Hair follicular keratinocyte (primary cell): ENCODE measurements at places on chromosomes 16 and 17. TPM values are rescaled to one million over a fixed set of nuclear protein-coding genes. Genes with fewer than 3 reads are reported as not detected.

AIPL1 gene
- not detected in 2 replicates for total RNA-seq

KRT20 gene
- not detected in 2 replicates for total RNA-seq

SMTNL2 gene
- total RNA-seq, result not detected in 2 replicates

CSH2 gene
- not detected in 2 replicates for total RNA-seq

C16orf89 gene
- total RNA-seq, result not detected in 2 replicates

ALDH3A1 gene
- total RNA-seq, result 1.6 and 1.9 TPM in 2 replicates

RNU2-1 gene
- not detected in 2 replicates for total RNA-seq

FNDC8 gene
- total RNA-seq, result not detected in 2 replicates

TP53TG3 gene
- total RNA-seq, result not detected in 2 replicates

OR1A1 gene
- not detected in 2 replicates for total RNA-seq
